ENCODE measurements at places on chromosomes 3 and 15.
A peak's percentile ranks its signal among the peaks of the same experiment; 100 is the strongest.

DNA sequence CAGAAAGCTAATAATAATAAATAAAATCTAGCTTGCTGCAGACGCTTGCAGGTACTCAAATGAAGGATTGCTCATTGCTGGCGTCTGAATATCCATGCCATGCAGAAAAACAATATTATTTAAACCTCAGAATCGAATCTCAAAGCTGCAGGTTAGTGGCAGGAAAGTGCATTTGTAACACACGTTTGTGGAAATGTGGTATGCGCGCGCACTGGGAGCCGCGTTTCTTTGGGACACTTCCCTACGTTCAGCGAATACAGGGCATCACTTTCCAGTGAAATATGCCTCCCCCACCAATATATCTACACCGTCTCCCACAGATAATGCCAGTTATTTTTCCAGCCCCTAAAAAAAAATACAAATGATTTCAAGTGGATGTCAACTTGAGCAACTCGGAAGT, 37.1 kb downstream of the ZIC4 start:
- no peak for DNase-seq

- DNase-seq = no peak
Measured at GRCh38 chr15:50953302-50953701, 44.8 kb downstream of the AP4E1 start.

GRCh38 chr15:77292969-77293558, 126.8 kb downstream of the PEAK1 start:
- DNase-seq = no peak

GRCh38 chr3:14285548-14285925, 106.9 kb downstream of the LSM3 start:
- peak; percentile 83 for DNase-seq

DNA sequence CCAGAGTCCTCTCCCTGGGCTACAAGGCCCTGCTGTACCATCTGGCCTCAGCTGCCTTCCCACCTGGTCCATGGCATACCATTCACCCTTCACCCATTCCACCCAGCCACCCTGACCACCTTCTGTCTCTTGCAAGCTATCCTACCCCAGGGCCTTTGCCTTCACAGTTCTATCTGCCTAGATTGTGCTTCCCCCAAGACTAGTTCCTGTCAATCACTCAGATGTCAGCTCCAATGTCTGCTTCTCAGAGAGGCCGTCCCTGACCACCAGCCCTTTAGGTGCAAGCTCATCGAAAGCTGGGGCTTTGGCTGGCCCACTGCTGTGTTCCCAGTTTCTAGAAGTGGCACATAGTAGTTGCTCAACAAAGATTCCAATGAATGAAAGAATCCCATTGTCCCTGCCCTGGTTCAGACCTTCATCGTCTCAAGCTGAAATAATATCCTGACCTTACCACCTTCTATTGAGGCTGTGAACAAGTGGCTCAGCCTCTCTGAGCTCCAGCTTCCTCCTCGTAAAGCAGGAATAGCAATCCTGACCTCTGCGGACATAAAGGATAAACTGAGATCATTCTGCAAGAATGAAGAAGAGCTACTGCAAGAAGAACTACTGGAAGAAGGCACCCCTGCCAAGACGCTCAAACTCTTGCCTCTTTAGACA, 15.8 kb downstream of the EFCAB12 start:
- DNase-seq = no peak

DNA sequence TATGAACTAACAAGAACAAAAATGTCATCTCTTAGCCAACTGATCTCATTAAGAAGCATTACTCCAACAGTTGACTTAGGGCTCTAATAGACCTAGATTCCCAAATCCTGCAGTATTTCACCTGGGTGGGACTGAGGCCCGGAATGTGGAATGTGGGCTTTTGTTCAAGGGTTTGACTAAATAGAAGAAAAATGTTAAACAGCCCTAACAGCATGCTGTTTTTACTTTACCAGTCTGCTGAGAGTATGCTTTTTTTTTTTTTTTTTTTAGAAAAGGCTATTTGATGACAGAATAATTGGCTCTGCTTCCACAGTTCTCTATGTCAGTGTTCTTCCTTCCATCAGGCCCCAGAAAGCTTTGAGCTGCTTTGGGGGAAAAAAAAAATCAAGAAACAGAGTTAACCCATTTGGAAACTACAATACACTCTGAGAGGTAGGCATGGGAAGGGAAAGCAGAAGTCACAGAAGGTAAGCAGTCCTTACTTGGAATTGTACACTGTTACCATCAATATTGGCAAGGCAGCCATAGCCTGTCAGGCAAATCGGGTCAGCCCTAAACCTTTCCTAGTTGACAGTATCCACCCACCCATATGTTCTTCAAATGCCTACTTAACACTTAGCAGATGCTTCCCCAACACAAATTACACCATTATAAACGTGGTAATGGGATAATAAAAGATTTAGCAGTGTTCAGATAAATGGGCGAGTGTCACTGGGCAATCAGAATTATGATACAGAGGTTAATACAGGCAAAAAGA, 224.2 kb downstream of the CNTN3 start:
- DNase-seq = peak; percentile 42

DNA sequence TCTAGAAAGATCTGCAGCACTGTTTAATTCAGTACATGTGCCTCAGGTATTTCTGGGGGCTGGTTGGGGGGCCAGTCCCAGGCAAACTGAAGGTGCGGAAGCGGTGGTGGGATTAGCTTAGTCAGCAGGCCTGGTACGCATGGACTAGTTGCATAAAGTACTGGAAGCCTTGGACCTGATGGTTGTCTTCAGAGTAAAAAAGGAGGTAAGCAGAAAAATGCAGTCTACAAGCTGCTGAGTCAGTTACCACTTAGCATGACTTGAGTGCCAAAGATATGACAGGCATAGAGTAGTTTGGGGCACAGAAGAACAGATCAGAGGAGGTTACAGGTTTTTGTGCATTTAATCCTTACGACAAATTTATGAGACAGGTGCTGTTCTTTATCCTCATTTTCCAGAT, 19.9 kb upstream of the GOLGA8J start:
- no peak for DNase-seq

GRCh38 chr3:109548192-109548938, 211.0 kb upstream of the DPPA4 start:
- DNase-seq = no peak

DNA sequence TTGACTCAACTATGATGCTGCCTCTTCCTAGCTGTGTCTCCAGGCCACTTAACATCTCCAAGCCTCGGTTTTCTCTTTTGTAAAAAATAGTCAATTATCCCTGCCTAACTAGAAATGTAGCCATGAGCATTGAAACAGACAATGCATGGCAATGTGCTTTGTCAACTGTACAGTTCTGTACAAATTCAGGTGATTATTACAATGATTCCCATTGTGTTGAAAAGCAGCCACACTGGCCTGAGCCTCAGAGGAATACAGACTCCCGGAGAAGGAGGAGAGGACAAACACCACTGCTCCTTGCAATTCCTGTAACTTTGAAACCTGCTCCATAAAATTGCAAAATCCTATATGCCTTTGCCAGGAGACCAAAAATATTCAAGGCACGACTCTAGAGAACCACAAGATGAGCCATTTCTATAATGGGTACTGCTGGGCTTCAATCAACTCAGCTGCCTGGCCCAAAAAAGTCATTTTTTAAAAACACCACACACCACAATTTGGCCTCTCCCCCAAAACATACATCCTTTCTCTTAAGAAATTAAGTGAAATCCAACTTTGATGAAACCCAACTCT, 28.6 kb downstream of the DAPK2 start:
- DNase-seq = no peak

GRCh38 chr15:73345658-73346057, 23.1 kb downstream of the HCN4 start:
- DNase-seq = no peak

DNA sequence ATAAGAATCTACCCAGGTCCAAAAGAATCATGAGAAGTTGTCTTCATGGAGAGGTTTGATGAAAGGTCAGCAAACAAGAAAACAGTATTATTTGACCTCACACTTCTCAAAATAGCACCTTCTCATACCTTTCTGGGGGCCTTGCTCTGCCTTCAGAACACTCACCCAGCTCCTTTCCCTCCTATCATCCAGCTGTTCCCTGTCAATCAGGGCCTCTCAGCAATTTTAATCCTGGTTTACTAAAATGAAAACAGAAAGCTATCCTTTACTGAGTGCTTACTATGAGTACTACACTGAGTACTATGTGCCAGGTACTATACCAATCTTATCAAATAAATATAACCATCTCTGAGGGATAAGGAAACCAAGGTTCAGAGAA, 138.6 kb downstream of the GAP43 start:
- no peak for DNase-seq

GRCh38 chr3:5800965-5801364, 613.5 kb downstream of the EDEM1 start:
- no peak for DNase-seq

- DNase-seq = peak; percentile 95
Measured at GRCh38 chr3:127544192-127544802, 46.2 kb downstream of the TPRA1 start.

DNA sequence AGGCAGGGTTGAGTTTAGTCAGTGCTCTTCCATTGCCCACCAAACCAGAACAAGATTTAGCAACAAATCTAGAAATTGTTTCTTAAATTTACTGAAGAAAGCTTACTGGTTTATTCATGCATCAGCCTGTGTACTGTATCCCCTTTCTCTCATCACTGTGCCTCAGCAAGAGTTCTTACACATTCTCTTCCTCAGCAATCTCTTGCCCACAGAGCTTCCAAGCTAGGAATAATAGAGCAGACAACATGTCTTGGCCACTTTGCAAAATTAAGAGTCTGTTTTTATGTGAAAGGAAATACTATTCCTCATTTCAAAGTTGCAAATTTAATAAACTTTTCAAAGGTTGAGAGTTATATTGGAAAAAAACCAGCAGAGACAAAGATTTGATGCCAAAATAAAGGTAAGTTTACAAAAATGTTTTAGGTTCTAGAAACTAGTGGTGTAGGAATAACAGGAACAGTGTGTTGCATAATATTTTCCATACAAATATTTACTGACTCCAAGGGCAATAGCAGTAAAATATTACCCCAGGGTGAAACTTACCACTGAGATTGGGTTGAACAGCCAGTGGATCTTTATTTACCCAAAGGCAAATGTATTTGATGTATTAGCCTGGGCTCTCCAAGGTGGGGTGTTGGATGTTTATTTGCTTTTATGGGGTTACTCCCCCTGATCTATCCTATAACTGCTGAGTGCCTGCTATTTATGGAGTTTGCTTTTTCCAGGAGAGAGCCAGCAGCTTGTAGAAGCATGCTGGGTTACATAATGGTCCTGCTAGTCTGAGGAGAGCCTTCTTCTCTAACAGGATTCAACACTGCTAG, 276.7 kb downstream of the ADAMTSL3 start:
- DNase-seq = no peak

- DNase-seq = no peak
Measured at GRCh38 chr3:155411500-155412223, 118.2 kb upstream of the STRIT1 start.

DNA sequence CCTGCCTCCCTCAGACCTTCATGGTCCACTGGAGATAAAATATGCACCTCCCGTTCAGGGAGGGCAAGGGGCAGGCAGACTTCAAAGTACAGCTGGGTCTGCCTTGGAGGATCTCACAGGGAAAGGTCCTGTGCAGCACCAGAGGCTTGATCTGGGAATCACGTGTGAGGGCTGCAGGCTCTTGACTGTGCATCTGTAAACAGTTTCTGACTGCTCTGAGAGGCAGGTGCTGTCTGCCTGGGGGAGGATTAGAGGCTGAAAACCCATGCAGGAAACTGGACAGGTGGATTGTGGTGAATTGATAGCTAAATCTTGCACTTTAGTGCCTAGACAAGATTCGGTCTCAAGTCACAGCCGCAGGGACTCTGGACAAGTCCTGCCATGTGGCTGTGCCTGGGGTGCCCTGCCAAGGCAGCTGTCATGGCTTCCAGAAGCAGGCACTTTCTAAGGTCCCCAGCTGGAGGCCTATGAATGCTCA, 239.3 kb downstream of the EPHB1 start:
- no peak for DNase-seq

DNA sequence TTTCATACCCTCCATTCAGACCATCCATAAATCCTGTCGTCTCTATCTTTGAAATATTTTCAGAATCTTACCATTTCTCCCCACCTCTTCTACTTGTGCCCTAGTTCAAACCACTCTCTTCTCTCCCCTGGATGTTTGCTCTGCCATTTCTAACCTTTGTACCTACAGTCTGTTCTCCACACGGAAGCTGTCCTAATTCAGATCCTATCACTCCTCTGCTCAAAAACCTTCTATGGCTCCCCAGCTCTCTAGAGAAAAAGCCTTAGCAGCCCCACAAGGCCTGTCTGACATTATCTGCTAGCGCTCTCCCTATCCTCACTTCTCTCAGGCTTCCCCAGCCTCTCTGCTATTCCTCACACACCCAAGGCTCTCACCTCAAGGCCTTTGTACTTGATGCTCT, 4.5 kb upstream of the SEMA5B start:
- no peak for DNase-seq

DNA sequence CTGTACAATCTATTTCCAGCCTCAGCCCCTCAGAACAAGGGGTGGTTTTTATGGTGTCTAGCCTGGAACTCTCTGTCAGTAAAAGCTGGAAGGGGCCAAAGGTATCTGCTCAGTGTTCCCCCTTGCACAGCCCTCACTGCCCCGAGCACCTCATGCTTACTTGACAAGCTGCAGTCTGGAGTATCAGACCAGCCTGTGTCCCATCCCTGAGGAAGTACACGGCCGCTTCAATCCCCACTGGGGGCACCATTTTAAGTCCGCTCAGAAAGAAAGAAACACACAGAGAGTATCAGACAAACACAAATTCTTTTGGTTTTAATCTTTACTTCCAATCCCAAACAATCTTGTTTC, 32.4 kb downstream of the UMPS start:
- DNase-seq = no peak

- DNase-seq = no peak
Measured at GRCh38 chr3:30311781-30312180, 294.6 kb upstream of the TGFBR2 start.

DNA sequence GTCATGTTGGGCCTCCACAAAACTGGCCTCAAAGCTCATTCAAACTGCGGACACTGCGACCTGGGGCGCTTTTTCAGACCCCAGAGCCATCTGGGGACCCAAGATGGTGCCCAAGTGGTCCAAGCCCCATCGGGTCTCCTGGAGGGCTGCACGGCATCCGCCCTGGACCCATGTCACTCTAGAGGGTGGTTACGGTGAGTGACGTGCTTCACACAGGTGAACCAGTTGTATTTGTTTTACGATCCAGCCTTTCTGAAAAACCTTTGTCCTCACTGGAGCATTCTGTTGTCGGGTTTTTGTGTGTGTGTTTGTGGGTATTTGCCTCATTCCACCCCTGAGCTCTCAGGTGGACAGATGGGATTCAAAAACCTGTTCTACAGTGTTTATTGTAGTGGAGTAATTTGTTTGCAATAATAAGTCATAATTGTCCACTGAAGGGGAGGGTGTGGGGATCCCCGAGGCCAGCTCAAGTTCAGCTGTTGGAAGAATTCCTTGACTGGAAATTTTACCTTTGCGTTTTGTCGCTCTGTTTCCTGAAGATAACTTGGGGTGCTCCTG, 1.9 kb downstream of the SLC51A start:
- no peak for DNase-seq

Measured in NCI-H1694 (cell line).